Suprapubic skin (tissue), 4 donors: ENCODE measurements at places on chromosomes 4 and X.

- H3K27me3 ChIP-seq = no peaks in the 10 kb centered on the region
- DNase-seq = no peak
- H3K4me3 ChIP-seq = no peak overlapping the region
- H3K27ac ChIP-seq = no peak overlapping the region
These were observed 81.2 kb downstream of the DCK start for GRCh38 chr4:71074452-71075299.

GRCh38 chr4:110014233-110014632 is 101.5 kb downstream of the EGF start:
- no peaks in the 10 kb centered on the region for H3K36me3 ChIP-seq
- no peaks in the 10 kb centered on the region for H3K4me1 ChIP-seq
- H3K4me3 ChIP-seq = no peak overlapping the region

DNA sequence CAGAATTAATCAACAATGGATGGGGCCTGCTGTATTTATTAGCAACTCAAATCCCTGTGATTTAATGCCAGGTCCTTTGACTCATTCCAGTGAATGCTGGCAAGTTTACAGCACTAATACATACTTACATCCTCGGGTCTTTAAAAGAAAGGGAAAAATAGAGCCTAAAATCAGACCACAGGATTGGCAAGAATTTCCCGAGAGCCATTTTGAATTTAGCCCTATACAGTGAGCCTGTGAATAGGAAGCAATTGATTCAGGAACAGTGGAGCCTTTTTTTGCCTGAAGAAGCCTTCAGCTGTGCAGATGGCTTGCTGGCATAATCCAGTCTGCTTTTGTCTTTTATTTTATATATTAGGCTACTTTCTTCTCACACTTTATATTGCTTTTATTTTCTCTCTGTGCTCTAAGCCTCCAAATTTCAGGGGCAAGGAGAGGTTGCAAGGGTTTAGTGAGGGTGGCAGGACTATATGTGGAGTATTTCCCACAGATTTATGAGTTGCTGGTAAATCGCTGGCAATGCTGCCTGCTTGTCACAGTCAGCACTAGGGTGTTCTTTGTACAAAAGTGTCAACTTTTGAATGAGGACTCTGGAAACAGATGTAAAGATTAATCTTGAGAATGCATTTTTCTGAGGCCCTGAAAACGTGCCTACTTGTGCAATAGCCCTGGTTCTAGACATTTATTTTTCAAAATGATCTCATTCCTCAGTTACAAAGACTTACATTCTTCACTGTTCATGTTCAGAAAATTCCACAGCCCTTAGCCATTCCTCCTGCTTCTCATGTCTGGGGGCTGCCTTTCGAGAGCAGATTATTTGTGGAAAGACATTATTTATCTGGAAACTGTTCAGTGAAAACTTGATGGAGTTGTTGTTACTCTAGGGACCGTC is 303.5 kb downstream of the SPRY1 start:
- no peak for DNase-seq
- H3K27me3 ChIP-seq = no peaks in the 10 kb centered on the region
- no peak overlapping the region for H3K4me3 ChIP-seq
- peaks cover 17% of the 10 kb centered on the region for H3K4me1 ChIP-seq
- peak overlapping the region; percentile 73 for H3K27ac ChIP-seq

GRCh38 chrX:31269914-31270313 is 198.1 kb upstream of the FTHL17 start:
- no peak for DNase-seq
- H3K27ac ChIP-seq = no peak overlapping the region
- H3K4me1 ChIP-seq = no peaks in the 10 kb centered on the region
- H3K4me3 ChIP-seq = no peak overlapping the region

DNA sequence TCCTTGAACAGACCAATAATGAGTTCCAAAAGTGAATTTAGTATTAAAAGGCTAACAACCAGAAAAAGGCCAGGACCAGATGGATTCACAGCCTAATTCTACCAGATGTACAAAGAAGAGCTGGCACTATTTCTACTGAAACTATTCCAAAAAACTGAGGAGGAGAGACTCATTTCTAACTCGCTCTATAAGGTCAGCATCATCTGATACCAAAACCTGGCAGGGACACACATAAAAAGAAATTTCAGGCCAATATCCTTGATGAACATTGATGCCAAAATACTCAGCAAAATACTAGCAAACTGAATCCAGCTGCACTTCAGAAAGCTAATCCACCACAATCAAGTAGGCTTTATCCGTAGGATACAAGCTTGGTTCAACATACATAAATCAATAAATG is 35.8 kb upstream of the USP46 start:
- DNase-seq = no peak
- no peaks in the 10 kb centered on the region for H3K4me1 ChIP-seq
- H3K27ac ChIP-seq = no peak overlapping the region
- H3K27me3 ChIP-seq = no peaks in the 10 kb centered on the region

- peaks cover 13% of the 10 kb centered on the region for H3K4me1 ChIP-seq
- H3K36me3 ChIP-seq = no peaks in the 10 kb centered on the region
- no peak overlapping the region for H3K27ac ChIP-seq
- no peak for DNase-seq
- H3K4me3 ChIP-seq = no peak overlapping the region
These were observed 459.7 kb downstream of the IL15 start for GRCh38 chr4:142095886-142096605.

DNA sequence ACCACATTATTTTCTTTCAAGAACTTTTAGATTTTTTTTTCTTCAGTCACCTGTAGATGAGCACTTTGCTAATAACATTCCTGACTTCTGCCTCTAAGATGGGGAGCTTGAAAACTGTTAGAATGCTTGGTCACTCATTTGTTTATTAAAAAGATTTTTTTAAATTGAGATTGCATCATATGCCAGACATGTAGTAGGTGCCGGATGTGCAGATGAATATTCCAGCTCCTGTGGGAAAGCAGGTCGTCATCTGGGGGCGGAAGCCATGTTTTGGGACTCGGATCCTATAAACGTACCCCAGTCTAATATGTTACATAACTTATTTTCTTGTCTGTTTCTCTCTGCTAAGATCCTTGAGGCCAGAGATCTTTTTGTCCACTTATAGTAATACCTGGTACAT is 236.8 kb downstream of the ARHGAP10 start:
- no peaks in the 10 kb centered on the region for H3K4me1 ChIP-seq
- H3K27ac ChIP-seq = no peak overlapping the region
- no peak overlapping the region for H3K4me3 ChIP-seq
- no peaks in the 10 kb centered on the region for H3K27me3 ChIP-seq
- DNase-seq = no peak

DNA sequence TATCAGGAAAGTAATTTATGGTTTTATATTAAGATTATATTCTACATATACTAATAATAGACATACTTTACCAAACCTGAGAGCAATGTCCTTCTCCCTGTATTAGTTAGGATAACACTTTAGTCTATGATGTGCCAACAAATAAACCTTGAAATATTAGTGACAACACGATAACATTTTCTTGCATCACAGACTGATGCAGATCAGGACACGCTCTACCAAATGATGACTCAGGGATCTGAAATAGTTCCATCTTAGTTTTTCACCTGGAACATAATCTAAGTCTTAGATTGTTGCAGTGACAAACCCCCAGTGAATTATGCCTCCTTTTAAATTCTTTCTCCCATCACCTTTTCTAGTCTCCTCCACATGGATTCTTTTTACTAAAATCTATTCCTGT is 214.2 kb downstream of the CLCN4 start:
- DNase-seq = no peak
- no peak overlapping the region for H3K27ac ChIP-seq
- no peaks in the 10 kb centered on the region for H3K27me3 ChIP-seq
- H3K4me1 ChIP-seq = no peaks in the 10 kb centered on the region
- H3K4me3 ChIP-seq = no peak overlapping the region

- H3K27me3 ChIP-seq = no peaks in the 10 kb centered on the region
- no peaks in the 10 kb centered on the region for H3K4me1 ChIP-seq
- no peak overlapping the region for H3K4me3 ChIP-seq
- H3K27ac ChIP-seq = no peak overlapping the region
- no peaks in the 10 kb centered on the region for H3K36me3 ChIP-seq
These were observed 15.7 kb upstream of the WDR19 start for GRCh38 chr4:39166669-39167068.

DNA sequence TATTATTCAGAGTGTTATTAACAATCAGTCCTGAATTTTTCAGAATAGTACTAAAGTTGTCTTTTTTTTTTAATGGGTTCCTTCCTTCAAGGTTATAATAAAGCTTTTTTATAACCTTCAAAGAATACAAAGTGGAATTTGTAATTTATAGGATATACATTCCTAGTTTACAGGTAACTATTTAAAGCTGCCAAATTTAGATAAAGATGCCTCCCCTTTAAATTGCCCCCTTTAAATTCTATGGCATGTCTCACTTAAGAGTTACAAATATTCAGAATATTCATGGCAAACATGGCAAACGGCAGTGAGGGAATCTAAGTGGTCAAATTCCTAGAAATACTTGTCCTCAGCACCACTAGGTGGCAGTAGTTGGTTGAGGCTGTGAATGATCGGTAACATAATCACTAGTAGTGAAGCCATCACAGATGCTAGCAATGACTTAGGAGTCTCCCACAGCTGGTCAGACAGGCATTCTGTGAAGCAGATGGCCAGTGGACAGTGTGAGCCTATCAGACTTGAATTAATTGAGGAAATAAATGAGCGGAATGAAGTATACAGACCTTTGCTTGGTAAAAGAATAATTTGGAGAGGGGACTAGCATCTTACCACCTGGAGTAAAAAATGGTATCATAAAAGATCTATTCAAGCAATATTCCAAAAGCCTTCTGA is 86.4 kb downstream of the CBR4 start:
- H3K27me3 ChIP-seq = no peaks in the 10 kb centered on the region
- no peak overlapping the region for H3K4me3 ChIP-seq
- no peak overlapping the region for H3K27ac ChIP-seq
- DNase-seq = no peak

- H3K36me3 ChIP-seq = no peaks in the 10 kb centered on the region
- no peaks in the 10 kb centered on the region for H3K27me3 ChIP-seq
- H3K4me1 ChIP-seq = no peaks in the 10 kb centered on the region
- no peak for DNase-seq
These were observed 87.0 kb upstream of the RAPGEF2 start for GRCh38 chr4:159015841-159016240.

DNA sequence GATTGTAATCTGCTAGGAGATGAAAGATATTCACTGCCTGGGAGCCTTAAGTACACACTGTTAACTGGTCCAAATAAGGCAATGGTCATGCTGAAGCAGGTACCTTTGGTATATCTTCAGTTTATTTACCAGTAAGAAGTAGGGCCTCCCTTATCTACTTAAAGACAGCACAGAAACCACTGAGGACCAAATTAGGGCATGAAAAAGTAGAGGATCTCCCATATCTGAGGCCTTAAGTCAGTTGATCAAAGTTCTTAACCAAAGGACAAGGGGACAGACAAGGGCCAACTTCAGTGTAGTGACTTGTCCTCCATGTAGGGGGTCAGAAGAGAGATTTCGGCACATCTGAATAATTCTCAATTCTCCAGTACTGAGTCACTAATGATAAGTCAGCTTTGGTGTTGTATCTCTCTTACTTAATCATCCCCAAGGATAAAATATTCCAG is 59.1 kb downstream of the AMELX start:
- H3K4me3 ChIP-seq = no peak overlapping the region
- no peaks in the 10 kb centered on the region for H3K27me3 ChIP-seq
- H3K4me1 ChIP-seq = no peaks in the 10 kb centered on the region
- no peaks in the 10 kb centered on the region for H3K36me3 ChIP-seq
- DNase-seq = no peak

DNA sequence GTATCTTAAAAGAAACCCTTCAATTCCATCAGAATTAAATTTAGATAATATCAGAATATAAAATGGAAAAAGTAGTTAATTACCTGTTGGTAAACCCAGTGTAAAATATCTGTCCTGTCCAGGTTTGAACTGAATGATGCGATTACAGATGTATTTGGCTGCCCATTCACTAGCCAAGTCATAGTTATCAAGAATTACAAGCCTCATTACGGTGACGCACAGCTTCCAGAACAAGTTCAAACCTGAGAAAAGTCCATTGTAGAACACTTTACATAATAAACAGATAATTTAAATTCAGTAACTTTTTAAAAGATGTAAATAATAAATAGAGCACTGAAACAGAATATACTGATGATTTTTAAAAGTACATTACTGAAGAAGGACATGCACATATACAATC is 4.4 kb downstream of the GNPDA2 start:
- H3K4me1 ChIP-seq = peaks cover 31% of the 10 kb centered on the region
- H3K4me3 ChIP-seq = no peak overlapping the region
- no peak overlapping the region for H3K27ac ChIP-seq
- DNase-seq = no peak
- H3K36me3 ChIP-seq = no peaks in the 10 kb centered on the region
- no peaks in the 10 kb centered on the region for H3K27me3 ChIP-seq

DNA sequence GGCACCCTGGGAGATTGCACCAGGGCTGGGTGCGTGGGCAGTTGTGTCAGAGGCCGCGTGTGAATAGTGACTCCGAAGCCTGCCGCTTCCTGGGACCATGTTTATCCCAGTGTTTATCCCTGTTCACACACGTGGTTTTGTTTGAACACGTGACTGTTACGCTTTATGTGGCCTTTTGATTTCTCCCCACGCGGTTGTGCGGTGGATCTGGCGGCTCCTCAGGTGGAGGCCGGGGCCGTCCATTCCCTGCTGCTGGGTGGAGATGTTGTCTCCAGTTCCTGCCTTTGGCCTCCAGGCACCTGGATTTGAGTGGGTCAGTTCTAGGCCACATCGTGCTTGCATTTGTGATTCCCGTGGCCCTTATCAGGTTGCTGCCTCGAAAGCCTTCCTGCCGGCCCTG is 35.1 kb downstream of the NELFA start:
- no peaks in the 10 kb centered on the region for H3K27me3 ChIP-seq
- no peaks in the 10 kb centered on the region for H3K4me1 ChIP-seq
- H3K27ac ChIP-seq = no peak overlapping the region
- H3K4me3 ChIP-seq = no peak overlapping the region

- H3K4me3 ChIP-seq = no peak overlapping the region
- H3K4me1 ChIP-seq = no peaks in the 10 kb centered on the region
- no peak overlapping the region for H3K27ac ChIP-seq
- DNase-seq = no peak
- no peaks in the 10 kb centered on the region for H3K27me3 ChIP-seq
These were observed 56.8 kb upstream of the FAM9B start for GRCh38 chrX:9090766-9091165.

DNA sequence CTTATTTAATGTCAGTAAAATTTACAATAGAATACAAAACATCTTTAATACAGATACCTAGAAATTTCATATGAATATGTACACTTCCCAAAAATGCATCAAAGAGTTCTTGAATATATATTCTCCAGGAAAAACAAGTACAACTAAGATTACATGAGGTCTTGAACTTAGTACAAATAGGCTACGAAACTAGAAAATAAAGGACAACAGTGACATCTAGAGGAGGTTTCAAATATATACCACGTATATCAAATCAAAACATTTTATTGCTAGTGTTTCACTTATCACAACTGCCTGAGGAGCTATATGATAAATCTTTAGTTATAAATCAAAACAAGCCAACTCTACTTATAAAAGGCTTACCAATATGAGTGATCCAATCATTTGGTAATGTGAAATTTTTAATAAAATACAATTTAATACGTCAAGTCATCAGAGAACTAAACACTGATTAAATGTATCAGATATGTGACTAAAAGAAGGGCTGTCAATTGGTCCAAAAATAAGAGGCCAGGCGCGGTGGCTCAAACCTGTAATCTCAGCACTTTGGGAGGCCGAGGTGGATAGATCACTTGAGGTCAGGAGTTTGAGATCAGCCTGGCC is 36.6 kb downstream of the ANAPC10 start:
- H3K36me3 ChIP-seq = no peaks in the 10 kb centered on the region
- DNase-seq = no peak
- H3K27ac ChIP-seq = no peak overlapping the region
- peaks cover 3% of the 10 kb centered on the region for H3K4me1 ChIP-seq
- no peaks in the 10 kb centered on the region for H3K27me3 ChIP-seq

GRCh38 chr4:186854256-186854655 is 130.6 kb upstream of the FAT1 start:
- H3K27me3 ChIP-seq = no peaks in the 10 kb centered on the region
- no peaks in the 10 kb centered on the region for H3K36me3 ChIP-seq
